ENCODE measurements at places on chromosomes 6 and 20. TPM values are rescaled to one million over a fixed set of nuclear protein-coding genes. Genes with fewer than 3 reads are reported as not detected.

CMTR1 gene
- total RNA-seq, result 38.2 TPM

C20orf204 gene
- 1.1 TPM for total RNA-seq

DNAH8 gene
- not detected for total RNA-seq

CST5 gene
- not detected for total RNA-seq

ABRACL gene
- 85.8 TPM for total RNA-seq

TRIM31 gene
- total RNA-seq, result not detected

FAM217A gene
- total RNA-seq, result not detected

ENPP1 gene
- total RNA-seq, result 5.3 TPM

DNA sequence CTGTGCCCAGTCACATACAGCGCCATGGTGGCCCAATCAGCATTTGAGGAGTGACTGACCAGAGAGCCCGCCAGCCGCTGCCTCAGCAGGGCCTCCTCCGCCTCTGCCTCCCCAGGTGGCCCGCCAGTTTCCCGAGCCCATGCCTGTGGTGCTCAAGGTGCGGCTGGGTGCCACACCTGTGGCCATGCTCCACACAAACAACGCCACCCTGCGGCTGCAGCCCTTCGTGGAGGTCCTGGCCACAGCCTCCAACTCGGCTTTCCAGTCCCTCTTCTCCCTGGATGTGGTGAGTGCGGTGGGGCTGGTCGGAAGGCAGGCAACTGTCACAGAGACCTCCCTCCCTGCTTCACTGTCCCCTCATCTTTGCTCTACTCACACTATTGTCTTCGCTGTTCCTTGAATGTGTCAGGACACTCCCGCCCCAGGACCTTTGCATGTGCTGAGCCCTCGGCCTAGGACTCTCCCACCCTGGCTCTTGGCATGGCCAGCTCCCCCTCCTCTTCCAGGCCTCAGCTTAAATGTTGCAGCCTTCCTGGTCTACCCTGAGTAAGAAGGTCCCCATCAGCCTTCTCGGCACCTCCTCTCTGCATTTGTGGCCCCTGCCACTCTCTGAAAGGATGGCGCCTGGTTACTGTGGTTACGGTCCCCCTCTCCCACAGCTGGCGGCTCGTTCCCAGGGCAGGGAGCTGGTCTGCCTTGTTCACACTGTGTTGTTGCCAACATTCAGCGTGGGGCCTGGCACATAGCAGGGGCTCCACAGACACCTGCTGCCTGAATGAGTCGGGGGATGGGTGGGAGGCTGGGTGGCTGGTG lies 11.8 kb upstream of the BPIFB6 start:
- no peak for DNase-seq

- peak; percentile 17 for DNase-seq
Measured at GRCh38 chr20:9177278-9177677, 108.4 kb downstream of the PLCB4 start.

GRCh38 chr20:37095108-37095598 lies 644 bp downstream of the RBL1 start:
- peak; percentile 23 for DNase-seq

GRCh38 chr6:45472382-45472781 lies 94.6 kb upstream of the SUPT3H start:
- no peak for DNase-seq

- peak; percentile 83 for DNase-seq
Measured at GRCh38 chr6:21914121-21914973, 320.8 kb downstream of the SOX4 start.

GRCh38 chr6:91715171-91715805 lies 1128.4 kb upstream of the MAP3K7 start:
- no peak for DNase-seq

GRCh38 chr20:51637241-51637640 lies 94.7 kb upstream of the NFATC2 start:
- DNase-seq, result no peak

DNA sequence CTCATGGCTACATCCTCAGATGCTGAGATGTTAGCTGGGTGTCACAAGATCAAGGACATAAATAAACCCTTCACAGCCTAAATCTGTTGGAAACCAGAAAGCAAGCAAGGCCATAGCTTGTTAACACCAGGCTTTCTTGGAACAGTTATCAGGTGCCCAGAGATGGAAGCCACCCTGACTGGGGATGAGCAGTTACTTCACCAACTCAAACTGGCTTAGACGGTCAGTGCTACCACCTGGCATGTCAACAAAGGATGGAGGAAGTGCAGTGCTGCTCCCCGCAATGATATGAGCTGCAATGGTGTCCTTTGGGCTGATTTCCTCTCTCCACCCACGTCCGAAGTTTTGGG lies 28.9 kb upstream of the SMIM29 start:
- DNase-seq, result no peak

All from Daoy (cell line).